ENCODE measurements at places on chromosomes 1 and 21.

GRCh38 chr1:177432897-177433296 is 262.1 kb downstream of the BRINP2 start:
- no peak for DNase-seq

DNA sequence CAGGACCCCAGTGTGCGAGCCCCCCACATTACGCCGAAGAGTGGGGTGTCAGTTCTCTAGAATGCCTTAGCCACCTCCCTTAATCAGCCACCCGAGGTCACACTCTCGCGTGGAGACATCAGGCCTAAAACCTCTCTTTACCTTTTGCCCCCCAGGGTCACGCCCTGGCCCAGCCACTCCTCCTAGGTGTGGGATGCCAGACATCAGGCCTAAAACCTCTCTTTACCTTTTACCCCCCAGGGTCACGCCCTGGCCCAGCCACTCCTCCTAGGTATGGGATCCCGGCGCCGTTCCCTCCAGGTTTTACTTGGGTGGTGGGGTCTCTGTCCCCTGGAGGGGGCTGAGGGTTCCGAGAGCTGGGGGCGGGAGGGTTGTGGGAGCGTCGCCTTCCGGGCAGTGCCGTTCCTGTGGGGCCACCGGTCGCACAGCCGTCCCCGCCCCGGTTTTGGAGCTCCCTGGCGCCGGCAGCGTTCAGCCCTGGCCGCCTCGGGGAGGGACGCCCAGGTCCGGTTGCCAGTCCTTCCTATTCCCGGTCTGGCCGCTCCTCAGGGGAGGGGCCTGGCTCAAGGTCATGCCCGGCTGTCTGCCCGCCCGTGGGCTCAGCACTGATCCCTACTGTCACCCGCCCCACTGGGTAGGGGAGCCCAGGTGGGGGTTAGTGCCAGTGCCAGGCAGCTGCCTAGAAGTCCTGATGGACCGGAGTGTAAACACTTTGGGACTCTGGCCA is 882 bp downstream of the VPS13D start:
- DNase-seq, result no peak

- no peak for DNase-seq
Observed at GRCh38 chr1:32873484-32873883, 2.8 kb upstream of the FNDC5 start.

GRCh38 chr1:230591678-230592077 is 50.6 kb upstream of the COG2 start:
- DNase-seq, result no peak

DNA sequence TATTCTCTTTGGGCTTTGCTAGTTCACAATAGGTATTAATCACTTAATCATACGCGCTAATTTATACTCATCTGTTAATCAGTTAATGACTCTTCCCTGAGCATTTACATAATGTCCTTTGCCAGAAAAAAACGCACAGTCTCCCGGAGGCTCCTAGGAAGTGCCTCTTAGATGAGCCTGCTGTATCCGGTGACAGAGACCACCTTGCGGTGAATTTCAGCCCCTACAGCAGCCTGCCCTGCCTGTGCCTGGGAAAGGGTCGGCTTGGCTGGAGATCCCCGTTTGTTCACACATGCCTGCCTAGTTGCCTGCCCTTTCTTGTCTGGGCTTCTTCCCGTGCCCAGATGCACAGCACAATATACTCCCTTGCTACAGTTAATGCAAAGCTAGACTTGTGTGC is 152.9 kb downstream of the ZBTB18 start:
- DNase-seq, result no peak

GRCh38 chr21:17386498-17386897 is 126.3 kb upstream of the CXADR start:
- no peak for DNase-seq

DNA sequence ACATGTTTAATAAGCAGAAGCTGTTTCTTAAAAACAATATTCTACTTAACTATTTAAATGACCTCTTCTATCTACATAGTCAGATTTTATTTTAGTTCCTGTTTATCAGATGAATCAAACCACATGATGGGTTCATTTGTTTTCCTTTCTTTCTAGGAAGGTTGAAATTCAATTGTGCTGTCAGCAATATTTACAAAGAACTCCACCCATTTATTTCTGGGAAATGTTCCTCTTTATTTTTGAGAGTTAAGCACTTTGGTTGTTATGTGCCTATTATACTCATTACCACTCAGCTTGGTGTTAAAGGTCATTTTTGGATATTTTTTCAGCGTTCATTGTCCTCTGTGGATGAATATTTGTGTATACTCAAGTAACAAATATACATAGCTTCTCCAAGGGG is 84.9 kb downstream of the C4BPA start:
- DNase-seq, result no peak

GRCh38 chr1:117572546-117572945 is 33.3 kb upstream of the TENT5C start:
- peak; percentile 69 for DNase-seq

DNA sequence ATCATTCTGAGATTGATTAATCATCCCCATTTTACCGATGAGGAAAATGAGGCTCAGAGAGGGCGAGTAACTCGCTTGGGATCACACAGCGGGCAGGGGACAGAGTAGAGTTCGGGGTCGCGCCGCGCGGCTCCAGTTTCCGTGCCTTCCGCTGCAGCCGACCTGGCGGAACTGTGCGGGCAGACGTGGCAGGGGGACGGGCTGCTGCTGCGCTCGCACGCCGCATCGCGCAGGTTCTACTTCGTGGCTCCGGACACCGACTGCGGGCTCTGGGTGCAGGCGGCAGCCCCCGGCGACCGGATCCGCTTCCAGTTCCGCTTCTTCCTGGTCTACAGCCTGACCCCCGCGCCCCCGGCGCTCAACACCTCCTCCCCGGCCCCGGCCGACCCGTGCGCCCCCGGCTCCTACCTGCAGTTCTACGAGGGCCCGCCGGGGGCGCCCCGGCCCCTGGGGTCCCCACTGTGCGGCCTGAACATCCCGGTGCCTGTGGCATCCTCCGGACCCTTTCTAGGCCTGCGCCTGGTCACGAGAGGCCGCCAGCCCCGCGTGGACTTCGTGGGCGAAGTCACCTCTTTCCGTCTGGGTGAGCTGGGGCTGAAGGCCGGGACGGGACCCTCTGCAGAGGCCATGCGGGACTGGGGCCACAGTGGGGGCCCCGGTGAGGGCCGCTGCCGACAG is 2.3 kb downstream of the LDLRAD2 start:
- no peak for DNase-seq
